ENCODE measurements at places on chromosomes 11 and 22.
A peak's percentile ranks its signal among the peaks of the same experiment; 100 is the strongest.

- no peak for DNase-seq
Measured at GRCh38 chr11:82750643-82751139, 17.0 kb upstream of the FAM181B start.

GRCh38 chr11:95559899-95560298 lies 229.7 kb downstream of the FAM76B start:
- no peak for DNase-seq

GRCh38 chr11:133727774-133728173 lies 117.5 kb downstream of the SPATA19 start:
- no peak for DNase-seq

- DNase-seq: no peak
Measured at GRCh38 chr11:106496677-106497076, 419.2 kb downstream of the AASDHPPT start.

DNA sequence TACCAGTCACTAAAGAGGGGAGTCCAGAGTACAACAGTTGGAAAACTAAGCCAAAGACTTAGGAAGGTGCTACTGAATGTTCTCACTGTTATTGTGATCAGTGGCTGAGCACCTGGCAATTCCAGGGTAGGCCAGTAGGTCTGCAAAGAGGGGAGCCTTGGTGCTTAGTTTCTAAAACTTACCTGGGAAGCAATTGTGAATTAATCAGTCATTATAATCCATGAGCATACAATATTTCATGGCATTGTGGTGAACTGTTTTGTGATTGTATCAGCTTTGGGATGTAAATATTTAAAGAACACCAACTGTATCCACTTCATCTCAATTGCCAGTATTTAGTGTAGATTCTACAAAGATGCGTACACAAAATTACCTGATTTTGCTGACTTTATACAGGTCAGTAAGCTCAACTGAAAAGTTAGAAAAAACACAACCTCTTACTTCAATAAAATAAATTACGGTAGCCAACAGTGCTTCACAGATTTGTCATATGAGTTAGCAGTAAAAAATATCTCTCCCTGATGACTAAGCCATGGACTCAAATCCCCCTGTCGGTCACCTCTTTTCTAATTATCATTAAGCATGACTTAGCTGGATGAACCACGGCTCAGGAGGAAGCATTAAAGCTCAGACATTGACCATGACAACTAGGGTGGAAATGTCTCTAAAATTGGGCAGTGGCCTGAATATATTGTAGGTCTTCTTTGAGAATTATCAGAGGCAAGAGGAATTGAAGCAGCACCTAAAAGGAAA lies 30.8 kb upstream of the SORL1 start:
- DNase-seq: no peak

- no peak for DNase-seq
Measured at GRCh38 chr22:47836957-47837356, 1074.5 kb downstream of the TBC1D22A start.

DNA sequence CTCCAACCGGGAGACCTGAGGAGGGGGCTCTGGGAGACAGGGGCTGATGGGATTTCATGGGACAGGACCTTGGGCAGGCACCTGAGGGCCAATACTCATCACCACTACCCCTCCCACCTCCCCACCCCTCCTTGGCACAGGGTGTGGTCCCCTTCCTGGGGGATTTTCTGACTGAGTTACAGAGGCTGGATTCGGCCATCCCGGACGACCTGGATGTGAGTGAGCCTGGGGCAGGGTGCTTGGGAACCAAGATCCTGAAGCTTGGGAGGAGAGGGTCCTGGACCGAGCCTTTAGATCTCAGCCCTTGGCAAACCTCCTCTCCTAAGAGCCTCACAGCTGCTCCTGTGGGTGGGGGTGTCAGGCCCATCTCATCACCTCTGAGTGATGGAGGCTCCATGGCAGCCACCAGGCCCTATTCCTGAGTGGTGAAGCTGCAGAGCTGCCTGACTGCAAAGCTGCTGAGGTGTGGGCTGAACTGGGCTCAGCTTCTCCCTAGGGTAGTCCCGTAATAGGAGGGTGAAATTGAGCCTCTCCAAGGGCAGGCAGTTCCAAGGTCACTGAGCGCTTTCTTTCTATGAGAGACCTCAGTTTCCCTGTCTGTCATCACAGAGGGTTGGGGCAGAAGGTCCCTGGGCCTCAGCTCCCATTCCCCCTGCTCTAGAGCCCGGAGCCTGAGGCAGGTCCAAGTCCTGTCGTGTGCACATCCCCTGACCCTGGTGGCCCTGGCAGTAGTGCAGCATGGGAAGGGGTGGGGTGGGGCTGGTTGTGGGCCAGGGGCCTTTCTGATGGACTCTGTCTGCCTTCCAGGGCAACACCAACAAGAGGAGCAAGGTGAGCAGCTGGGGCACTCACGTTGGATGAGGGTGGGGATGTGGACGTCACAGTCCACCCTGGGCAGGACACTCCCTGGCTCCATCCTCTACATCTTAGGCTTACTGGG lies 6.5 kb downstream of the RGL4 start:
- DNase-seq: no peak

- DNase-seq: no peak
Measured at GRCh38 chr22:25569361-25569760, 4.9 kb downstream of the GRK3 start.

GRCh38 chr11:64894070-64894811 lies 15.8 kb upstream of the EHD1 start:
- no peak for DNase-seq

- DNase-seq: peak; percentile 71
Measured at GRCh38 chr11:112280268-112281126, 19.8 kb upstream of the PLET1 start.

GRCh38 chr22:32205974-32206773 lies 1.3 kb upstream of the RFPL2 start:
- no peak for DNase-seq

DNA sequence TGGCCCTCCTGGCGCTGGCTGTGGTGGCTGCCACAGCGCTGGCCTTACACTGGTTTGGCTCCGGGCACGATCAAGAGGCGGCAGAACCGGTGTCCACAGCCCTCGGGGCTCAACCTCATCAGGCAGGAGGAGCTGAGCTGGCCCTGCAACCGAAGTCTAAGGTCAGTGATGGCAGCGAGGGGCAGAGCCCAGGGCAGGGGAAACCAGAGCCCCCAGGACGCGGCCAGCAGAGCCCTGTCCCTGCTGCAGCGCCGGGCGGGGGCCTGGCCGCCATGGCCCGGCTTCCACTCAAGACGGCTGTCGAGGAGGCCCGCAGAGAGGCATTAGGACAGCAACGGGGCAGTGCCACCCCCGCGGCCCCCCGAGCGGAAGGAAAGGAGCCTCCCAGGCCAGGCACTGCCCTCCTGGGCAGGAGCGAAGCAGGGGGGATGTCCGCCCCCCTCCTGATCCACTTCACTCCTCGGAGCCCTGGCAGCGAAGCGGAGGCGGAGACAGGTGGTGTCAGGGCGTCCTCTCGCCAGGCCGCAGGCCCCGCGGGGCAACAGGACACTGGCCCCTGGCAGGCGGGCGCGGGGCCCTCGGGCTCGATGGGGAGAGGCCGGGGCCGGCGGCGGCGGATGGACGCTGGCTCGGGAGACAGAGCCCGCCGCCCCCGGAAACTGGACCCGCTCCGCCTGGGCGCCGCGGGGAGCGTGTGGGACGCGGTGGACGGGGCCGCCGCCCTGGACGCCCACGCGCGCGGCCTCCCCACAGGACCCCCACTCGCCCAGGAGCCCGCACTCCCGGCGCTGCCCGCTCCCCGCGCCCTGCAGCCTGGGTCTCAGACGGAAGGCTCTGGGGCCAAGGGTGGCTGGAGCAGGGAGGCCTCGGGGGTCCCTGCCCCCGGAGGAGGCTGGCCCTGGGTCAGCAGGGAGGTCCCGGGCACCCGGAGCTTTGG lies 895 bp downstream of the KLHDC7B start:
- DNase-seq: no peak

GRCh38 chr11:57511741-57512430 lies 3.6 kb downstream of the SLC43A1 start:
- no peak for DNase-seq

DNA sequence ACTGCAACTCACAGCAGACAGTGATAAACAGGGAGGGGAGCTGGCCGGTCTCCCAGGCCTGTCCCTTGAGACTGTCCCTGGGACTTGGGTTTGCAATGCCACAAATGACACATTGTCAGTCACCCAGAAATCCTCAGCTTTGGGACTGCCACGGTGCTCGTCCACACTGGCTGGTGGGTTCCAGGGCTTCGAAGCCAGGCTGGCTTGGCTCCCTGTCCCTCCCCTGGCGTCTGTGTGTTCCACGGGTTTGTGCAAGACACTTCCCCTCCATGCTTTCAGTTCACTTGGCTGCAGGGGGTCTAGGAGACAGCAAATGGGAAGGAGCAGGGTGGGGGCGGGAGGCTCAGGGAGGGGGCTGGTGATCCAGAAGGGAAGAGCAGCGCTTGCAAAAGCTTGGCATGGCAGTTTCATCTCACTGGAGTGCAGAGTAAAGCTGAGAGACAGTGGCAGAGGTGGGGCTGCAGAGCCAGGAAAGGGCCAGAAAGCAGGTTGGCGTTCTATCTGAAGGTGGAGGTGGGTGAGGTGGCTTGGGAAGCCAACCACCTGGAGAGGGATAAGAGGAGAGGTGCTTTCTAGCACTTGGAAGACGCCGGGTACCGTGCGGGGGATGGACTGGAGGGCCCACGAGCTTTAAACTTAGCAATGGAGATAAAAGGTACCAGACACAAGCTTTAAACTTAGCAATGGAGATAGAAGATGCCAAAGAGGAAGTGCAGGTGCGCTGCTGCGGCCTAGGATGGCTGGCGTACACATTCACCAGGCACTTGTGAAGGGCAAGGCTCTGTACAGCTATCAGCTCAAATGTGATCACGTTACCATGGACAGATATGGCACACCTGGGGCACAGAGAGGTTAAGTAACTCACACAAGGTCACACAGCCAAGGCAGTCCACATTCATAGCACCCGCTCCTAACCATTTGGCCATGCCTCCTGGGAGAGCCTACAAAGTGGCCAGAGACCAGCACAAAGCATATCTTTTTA lies 86.4 kb upstream of the SHISAL1 start:
- DNase-seq: no peak

DNA sequence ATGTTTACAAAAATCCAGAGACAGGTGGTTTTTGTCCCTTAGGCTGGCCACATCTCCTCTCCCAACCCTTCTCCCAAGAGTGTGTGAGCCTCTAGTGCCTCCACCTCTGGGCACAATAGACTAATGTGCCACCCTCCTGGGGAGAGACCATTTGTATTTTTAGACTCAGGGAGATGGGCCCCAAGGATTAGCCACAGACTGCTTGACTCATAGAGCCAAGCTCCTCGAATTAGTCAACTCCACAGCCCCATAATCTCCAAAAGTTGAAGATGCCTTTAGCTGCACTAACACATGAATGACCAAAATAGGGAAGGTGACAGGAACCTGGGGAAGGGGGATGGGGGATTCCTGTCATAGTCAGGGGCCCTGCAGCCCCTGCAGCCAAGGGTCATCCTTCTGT lies 53.0 kb upstream of the LRRC32 start:
- DNase-seq: no peak

GRCh38 chr11:134524896-134525845 lies 113.1 kb upstream of the B3GAT1 start:
- DNase-seq: no peak

GRCh38 chr11:120660024-120660565 lies 148.5 kb downstream of the GRIK4 start:
- DNase-seq: no peak

DNA sequence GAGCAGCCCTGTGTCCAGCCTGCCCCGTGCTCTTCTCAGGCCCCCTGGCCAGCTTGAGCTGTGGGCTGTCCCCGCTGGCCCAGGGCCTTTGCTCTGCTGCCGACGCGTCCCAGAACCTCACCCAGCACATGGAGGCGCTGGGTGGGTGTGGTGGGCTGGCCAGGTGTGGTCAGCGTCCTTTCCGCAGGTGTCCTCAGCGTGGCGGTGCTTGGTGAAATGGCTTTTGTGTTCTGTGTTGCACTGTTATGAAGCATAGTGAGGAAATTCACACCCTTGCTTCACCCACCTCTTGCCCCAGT lies 37.4 kb downstream of the GRAMD4 start:
- DNase-seq: no peak

GRCh38 chr11:2369320-2369719 lies 7.8 kb upstream of the CD81 start:
- no peak for DNase-seq

GRCh38 chr11:44593251-44593650 lies 27.8 kb downstream of the CD82 start:
- no peak for DNase-seq

DNA sequence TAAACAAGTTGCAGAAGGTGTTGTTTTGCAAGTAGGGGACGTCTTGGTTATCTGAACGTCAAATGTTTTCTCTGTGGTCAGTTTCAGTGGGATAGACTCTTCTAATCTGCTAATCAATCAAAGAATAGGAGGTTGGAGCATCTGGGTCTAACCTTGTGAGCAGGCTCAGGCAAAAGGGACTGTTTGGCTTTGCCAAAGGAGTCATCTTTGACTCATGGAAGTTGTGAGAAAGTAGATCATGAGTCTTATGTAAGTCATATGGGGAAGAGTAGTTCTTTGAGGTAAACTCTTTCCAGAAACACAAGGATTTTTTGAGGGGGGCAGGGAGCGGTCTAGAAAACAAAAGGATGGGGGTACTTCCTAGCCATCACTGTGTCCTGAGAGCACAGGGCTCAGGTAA lies 27.1 kb upstream of the TOP3B start:
- DNase-seq: no peak

GRCh38 chr11:2387266-2387987 lies 10.3 kb downstream of the CD81 start:
- no peak for DNase-seq

GRCh38 chr11:43532041-43532440 lies 148.5 kb upstream of the HSD17B12 start:
- no peak for DNase-seq

DNA sequence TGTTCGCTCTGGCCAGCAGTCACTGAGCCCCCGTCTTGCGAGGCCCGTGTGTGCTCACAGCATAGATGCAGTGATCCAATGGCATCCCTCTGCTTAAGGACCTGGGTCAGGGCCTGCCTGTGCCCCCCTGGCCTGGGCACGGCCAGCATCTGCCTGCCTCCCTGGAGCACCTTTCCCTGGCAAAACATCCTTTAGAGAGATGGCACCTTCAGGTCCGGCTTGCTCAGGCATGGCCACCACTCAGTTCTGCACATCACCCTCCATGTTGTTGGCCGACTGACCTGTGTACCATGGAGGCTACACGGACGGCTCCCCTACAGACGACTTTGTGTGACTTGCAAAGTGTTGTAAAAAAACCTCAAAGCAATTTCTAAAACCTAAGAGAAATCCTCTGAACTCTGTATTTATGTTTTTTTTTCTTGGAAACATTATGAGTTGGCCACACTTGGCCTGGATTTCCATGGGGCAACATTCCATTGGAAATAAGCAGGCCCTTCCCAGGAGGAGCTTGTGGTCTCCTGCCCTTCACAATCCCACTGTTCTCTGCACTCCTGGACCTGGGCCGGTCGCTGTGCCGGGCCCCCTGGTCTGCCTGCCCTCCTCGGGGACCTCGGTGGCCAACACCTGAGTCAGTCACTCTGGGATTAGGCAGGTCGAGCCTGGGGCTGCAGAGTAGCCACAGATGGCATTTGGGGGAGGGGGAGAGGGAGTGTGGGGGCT lies 592.4 kb downstream of the TBC1D22A start:
- no peak for DNase-seq

GRCh38 chr11:36015799-36016198 lies 71.9 kb downstream of the LDLRAD3 start:
- DNase-seq: no peak

All from kidney capillary endothelial cell (primary cell).